ENCODE measurements at places on chromosomes 6 and 20.

DNA sequence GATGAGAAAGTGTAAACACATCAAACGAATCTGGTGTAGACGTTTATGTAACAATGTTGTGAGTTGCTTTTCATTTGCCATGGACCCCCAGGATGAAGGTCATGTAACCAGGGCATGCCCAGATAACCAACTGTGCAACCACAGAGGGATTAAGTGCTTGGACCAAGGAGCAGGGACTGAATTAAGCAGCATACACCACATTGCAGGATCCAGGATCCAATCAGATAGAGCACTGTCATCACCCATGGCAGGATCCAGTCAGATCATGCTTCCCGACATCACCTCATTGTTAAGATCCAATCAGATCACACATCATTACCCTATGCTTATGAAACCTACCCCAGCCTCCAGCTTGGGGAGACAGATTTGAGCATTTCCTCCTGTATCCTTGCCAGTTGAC, 74.3 kb upstream of the RCAN2 start:
- DNase-seq, result no peak

GRCh38 chr20:22555791-22556564, 28.4 kb downstream of the FOXA2 start:
- no peak for DNase-seq

GRCh38 chr6:108565091-108565766, 4.5 kb downstream of the FOXO3 start:
- DNase-seq, result no peak

GRCh38 chr6:141248021-141248799, 884.5 kb upstream of the GJE1 start:
- no peak for DNase-seq

DNA sequence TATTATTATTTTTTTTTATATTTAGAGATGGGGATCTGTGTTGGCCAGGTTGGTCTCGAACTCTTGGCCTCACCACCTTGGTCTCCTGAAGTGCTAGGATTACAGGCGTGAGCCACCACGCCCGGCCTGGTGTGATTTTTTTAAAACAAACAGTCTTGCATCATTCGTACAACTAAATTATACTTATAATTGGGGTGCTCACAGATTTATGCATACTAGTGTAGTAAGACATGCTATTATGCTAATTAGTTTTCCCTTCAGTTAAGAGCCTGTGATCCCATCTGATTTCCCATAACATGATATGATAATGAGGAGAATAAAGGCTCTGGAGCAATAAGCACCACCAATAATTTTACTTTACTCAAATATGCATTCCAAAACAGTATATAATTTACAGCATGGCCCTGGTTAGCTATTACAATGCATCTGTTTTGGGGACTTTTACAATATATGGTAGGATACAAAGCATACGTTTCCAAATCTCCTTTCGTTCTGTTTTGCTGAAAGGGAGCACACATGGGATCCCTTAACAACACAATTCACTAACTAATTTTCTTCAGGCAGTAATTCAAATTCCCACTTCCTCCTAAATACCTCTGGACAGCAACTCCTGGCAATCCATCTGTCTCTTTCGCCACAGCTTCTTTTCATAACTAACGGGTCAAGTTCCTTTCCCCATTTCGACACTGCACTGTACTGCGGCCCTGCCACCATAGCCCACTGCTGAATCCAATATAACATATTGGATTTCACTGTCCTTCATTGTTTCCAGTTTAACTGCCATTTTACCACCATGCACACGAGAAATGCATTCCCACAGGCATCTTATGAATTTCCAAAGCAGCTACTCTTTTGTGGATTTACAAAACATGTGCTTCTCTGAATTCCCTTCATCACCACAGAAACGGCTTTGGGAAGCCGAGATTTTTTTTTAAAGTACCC, 1.7 kb downstream of the NUDT3 start:
- peak; percentile 65 for DNase-seq

- no peak for DNase-seq
Measured at GRCh38 chr6:112202639-112203341, 51.6 kb downstream of the LAMA4 start.

DNA sequence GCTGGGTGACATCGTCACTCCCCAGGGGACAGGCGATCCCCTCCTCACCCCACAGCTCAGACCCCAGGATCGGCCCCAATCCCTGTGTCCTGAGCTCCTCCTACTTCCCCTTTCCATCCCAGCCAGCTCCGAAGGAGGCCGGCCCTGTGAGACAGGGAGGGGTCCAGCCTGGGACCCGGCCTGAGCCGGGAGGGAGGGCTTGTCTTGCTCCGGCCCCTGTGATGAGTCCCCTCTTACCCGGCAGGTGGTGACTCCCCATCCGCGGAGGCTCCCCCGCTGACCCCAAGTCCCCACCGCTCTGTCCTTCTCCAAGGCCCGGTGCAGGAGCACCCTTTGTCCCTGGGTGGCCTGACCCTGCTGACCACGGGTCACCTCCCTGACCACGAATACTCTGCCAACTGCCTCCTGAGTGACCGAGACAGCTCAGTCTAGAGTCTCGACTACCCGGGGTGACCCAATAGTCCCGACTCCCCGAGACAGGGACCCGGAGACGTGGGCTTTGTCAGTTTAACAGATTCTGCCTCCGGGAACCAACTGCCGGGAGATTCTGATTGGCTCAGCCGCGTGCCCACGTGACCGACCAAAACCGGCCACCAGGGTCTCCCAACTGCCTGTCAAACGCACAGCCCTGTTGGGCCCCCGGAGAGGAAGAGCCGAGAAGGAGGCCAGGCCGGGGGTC, 187.4 kb upstream of the PROKR2 start:
- DNase-seq, result no peak

GRCh38 chr6:120405947-120406346, 928.3 kb downstream of the TBC1D32 start:
- DNase-seq, result peak; percentile 12

- peak; percentile 12 for DNase-seq
Measured at GRCh38 chr6:12472601-12473038, 182.5 kb downstream of the EDN1 start.

- DNase-seq, result no peak
Measured at GRCh38 chr6:35011096-35012041, 122.3 kb downstream of the ANKS1A start.

DNA sequence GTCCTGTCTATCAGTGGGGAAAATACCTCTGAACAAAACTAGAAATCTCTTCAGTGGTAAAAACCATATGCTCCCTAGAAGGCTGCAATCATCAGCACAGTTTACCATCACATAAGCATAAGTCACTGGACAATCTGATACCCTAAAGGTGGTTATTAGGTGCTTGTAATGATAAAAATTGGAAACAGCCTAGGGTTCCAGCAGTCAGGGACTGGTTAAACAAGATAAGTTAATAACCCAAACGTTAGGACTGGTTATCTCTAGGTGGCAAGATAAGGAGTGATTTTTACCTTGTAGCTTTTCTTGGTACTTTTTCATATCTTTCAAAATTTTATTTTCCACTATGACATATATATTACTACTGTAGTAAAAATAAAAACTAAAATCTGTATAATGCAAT, 11.0 kb downstream of the ECI2 start:
- no peak for DNase-seq

DNA sequence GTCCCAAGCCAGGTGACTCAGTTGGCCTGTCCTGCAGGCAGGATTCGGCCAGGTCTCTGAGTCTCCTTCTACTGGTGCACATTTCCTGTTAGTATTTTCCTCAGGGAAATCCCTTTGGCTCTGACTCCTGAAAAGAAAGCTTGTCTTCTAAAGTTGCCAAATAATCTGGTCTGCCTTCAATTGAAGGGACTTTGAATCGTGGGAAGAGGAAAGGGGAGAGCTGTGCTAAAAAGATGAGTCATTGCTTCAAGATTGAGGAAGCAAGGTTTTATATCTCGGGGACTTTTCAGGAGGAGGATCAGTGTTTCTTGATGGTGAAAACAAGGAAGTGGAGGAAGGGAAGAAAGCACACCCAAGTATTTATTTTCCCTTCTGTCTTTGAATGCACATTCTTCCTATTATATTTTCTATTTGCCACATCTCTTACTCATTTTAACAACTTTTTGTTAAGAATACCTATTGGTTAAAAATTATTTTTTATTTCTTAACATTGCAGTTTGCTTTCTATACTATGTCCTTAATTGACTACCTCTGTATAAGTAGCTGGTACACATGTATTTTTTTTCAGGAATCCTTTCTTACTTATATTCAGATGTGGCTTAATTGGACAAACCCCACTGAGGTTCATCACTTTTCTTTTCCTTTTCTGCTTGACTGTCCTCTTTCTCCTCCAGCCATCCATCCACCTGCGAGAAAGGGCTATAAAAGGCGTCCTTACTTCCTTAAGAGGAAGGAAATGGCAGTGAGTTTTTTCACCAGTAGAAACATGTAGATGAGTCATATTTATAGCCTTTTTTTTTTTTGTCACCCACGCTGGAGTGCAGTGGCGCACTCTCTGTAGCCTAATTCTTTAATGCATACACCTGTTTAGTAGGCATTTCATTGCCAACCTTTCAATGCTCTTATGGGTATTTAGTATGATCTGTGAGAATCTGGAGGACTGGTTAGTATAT, 15.0 kb upstream of the IFNGR1 start:
- peak; percentile 41 for DNase-seq

DNA sequence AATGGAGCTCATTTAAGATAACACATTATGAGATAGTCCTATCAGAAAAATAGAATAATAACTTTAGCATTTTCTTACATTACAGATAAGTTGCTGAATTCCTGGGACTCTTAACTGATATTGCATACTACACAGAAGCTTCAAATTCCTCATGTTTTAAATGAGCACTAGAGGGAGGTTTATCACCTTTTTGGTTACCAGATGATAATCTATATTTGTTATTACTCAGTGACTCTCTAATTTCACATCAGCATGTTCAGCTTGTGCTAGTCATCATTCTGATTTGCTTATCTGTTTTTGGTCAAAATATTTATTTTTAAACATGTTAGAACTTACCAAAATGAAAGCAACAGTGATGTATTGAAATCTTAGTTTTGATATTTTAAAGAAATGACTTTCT, 20.5 kb upstream of the GJA10 start:
- DNase-seq, result no peak
